ENCODE measurements at places on chromosomes 13 and 19.

DNA sequence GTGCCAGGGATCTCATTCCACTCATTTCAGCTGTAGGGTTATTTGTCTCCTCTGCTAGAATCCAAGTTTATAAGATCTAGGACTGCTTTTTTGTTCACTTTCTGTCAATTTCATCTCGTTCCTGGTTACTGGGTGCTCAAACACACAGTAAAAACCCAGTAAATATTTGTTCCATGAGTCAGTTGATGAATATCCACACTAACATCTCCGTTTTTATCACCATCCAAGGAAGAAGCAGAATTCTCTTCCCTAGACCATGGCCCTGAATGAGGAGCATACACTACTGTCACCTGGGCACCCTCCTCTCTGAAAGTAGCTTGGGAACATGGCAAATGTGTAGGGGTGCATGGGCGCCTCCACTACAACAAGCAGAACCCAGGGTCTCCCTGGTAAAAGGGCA, 390.8 kb downstream of the FOXO1 start:
- DNase-seq, result no peak

DNA sequence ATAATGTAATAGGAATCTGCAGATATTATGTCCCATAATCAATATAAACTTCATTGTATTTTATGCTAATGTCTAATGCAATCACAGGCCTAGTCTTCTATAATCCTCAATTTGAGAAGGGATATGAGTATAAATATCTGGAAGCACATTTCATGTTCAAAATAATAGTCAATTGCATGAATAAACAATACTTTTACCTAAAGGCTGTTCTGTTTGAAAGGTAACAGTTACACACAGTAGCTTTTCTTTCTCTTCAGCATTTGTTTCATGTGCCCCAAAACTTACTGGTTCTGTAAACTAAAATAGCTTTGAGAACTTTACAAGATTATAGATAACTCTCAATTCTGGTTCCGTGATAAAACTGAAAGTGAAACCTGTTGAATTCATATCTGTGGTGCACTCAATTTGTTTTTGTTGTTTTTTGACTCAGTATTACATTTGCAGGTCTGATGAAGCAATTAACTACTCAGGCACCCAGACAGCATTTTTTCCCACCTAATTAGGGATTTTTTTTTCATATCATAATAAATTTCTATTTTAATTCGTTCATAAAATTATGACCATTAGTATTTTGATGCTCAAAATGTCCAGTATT, 1193.8 kb downstream of the SLITRK1 start:
- no peak for DNase-seq

- peak; percentile 92 for DNase-seq
These were observed 29.4 kb downstream of the SPC24 start for GRCh38 chr19:11125994-11126685.

DNA sequence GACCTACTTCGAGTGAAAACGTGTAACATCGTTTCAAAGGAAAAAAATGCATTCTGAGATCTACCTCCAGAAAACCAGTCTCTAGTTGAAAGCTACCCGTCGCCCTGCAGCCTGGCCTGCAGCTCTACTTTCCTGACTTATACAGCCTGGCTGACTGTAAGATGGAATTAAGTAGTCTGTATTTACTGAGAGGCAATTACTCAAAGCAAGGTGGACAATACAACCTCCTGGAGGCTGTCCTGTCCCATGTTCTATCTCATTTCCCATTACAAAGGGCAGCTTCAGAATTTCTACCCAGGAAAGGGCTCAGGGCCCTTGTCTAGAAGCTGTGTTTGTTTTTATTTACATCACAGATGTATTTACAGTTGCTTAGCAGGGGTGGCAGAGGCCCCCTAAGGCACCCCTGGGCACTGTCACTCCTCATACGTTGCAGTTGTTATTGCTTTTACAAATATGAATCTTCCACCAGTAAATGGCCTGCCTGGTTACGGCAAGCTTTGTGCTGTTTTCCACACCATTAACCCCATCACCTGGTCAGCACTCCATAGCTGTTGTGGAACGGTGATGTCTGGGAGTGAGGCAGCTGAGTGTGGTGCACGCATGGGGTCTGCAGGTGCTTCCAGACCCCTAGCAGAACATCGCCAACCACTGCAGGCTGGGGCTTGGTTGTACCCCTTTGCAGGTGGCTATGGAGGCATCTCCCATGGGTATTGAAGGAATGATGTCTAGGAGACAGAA, 46.3 kb upstream of the MTIF3 start:
- DNase-seq, result no peak

DNA sequence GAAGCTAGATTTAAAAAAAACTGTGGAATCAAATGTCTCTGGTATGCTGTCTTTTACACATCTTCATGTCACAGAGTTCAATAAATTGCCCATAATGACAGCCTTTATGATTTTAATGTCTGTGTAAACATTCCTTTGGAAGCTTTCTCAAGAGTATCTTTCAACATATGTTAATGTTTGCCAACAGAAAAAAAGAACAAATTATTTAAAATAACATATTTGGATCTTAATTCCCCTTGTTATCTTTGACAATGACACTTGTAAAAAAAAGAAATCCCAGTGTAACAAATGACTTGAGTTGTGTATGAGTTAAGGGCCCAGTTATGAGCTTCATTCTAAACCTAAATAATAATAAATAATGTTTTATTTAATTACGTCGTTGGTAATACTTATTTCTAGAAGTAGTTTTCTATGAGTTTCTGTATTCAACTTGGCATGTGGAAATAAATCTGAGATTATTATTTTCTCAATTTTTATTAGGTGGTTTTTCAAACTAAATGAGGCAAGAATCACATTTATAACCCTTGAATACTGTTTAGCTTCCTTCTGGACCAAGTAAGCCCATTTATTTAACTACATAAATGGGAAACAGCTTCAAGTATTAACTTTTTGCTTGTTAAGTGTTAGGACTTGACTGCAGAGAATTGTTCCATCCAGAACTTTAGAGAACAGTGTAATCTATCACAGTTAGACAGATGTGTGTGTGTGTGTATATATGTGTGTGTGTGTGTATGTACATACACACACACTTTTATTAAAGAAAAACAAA, 182.1 kb downstream of the POSTN start:
- no peak for DNase-seq

DNA sequence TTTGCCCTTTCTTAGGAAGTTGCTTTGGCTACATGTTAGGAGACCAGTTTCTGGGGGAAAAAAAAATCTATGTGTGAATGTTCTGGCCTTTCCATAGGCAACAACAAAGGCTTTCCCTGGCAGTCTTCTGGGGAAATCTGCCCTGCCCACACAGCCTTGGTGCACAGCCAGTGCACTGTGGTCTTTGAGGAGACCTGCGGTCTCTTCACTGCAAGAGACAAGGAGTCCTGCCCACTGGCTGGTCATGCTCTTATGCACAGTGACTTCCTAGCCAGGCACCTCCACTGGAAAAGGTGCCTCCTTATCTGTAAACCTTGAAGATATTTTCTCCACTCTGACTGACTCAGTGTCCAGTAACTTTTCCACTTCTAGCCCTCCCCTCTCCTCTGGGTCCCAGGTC, 155.1 kb downstream of the SUCLA2 start:
- no peak for DNase-seq

- DNase-seq, result no peak
These were observed 63.4 kb downstream of the RYR1 start for GRCh38 chr19:38496603-38497487.

DNA sequence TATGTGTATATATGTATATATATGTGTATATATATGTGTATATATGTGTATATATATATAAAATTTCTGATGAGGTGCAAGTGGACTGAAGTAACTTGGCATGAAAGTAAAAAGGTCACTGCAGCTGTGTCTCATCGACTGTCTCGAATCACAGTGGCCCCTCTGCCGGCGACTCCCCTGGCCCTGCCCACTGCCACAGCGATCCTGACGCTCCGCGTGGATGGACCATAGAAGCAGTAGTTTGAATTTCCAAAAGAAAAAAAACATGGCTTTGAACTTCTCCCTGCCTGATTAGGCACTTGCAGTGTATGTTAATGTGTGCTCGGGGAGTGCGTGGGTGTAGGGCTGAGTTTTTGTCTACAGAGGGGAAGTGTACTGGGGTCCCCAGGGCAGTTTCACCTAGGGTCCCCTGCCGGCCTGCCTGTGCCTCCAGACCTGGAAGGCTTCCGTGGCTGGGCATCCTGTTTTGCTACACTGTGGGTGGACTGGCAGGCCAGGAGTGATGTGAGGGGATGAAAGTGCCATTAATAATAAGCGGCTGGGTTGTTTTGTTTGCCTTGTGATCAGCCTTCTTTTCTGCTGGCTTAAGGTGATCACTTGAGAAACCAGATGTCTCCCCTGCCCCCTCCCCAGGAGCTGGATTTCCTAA, 10.8 kb downstream of the ZIC5 start:
- peak; percentile 51 for DNase-seq

- peak; percentile 77 for DNase-seq
These were observed 333.4 kb downstream of the ITGBL1 start for GRCh38 chr13:101785858-101786257.
